ENCODE measurements at places on chromosomes 12 and 14.

- DNase-seq = no peak
Observed at GRCh38 chr12:28242496-28243309, 52.4 kb downstream of the CCDC91 start.

GRCh38 chr14:69769623-69770022 lies 2.7 kb downstream of the SRSF5 start:
- no peak for DNase-seq

GRCh38 chr12:20463913-20464524 lies 95.7 kb downstream of the PDE3A start:
- DNase-seq = no peak

GRCh38 chr14:59280961-59281360 lies 92.5 kb downstream of the DAAM1 start:
- no peak for DNase-seq

DNA sequence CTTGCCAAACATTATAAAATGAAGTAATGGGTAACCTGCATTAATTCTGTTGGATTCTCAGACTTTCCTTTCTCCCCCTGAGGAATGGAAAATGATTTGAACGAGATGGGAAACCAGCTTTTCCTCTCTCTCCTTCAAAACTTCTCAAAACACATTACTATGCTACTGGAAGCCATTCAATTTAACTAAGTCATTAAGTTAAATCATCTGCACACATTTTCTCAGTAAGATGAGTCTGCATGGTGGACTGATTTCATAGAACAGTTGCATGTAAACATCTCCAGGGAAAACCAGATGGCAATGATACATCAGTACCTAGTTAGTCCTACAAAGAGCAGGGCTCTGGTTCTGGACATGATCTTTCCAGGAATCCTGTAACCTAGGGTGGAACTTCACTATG lies 59.9 kb downstream of the BMP4 start:
- no peak for DNase-seq

- no peak for DNase-seq
Observed at GRCh38 chr12:10720974-10721650, 2.0 kb downstream of the YBX3 start.

- DNase-seq = no peak
Observed at GRCh38 chr14:80465546-80466220, 254.4 kb upstream of the DIO2 start.

- DNase-seq = no peak
Observed at GRCh38 chr12:106282457-106283097, 20.0 kb upstream of the TCP11L2 start.

DNA sequence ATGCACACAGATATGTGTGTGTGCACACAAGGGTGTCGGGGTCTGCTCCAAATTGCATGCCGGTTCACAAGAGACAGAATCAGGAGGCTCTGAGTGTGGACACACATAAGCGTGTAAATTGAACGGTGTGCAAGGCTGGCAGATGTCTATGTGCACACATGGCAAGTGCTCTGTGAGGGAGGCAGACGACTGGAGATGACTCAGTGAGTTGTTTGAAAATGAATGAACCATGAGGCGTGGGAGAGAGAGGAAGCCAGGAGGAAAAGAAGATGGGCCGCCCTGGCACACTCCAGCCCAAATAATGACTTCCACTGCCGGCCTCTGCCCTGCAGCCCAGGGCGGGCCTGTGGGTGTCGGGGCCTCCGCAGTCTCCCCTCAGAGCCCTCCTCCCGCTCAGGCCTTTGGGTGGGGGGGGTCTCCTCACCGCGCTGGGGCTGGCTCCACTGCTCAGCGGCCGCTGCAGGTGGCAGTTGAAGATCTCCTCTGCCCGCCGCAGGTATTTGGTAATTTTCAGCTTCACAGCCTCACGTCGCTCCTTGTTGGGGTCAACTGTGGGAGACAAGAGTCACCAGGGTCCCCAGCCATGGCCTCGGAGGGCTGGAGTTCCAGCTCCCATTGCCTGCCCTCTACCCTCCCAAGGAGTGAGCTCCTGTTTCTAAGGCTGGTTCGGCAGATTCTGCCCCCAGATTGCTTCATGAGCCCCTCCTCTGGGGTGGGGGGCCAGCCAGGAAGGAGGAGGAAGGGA lies 3.5 kb downstream of the RPS6KL1 start:
- no peak for DNase-seq

DNA sequence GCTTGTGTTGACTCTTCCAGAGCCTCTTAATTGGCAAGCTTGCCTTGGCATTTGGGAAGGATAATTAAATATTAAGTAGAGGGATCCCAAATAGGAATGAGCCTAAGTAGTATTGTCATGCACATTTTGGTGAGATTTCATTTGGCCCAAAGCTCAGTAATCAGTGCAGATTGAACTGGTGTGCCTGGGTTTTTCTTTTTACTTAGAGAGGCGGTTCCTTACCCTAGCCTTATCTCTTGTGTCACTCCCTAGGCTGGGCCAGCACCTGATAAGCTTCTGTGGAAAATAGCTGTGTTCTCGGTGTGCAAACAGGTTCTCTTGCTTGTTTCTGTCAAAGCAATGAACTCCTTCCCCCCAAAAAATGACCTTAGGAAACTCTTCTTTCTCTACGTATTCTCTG lies 9.3 kb upstream of the B4GALNT3 start:
- no peak for DNase-seq

DNA sequence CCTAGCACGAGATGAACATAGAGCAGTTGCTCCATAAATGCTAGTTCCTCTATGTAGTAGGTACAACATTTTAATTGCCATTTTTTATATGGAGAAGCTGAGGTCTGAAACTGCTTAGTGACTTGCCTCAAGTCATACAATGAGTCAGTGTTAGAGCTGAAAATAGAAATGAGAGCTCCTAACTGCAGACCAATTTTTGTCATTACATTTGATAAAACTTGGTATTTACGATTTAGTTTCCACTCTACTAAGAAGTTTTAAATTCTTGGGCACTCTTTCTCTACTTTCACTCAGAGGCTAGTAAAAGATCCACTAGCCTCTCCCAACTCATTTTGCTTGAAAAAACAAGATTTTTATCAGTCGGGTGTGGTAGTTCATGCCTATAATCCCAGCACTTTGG lies 8.1 kb upstream of the TMED10 start:
- no peak for DNase-seq

DNA sequence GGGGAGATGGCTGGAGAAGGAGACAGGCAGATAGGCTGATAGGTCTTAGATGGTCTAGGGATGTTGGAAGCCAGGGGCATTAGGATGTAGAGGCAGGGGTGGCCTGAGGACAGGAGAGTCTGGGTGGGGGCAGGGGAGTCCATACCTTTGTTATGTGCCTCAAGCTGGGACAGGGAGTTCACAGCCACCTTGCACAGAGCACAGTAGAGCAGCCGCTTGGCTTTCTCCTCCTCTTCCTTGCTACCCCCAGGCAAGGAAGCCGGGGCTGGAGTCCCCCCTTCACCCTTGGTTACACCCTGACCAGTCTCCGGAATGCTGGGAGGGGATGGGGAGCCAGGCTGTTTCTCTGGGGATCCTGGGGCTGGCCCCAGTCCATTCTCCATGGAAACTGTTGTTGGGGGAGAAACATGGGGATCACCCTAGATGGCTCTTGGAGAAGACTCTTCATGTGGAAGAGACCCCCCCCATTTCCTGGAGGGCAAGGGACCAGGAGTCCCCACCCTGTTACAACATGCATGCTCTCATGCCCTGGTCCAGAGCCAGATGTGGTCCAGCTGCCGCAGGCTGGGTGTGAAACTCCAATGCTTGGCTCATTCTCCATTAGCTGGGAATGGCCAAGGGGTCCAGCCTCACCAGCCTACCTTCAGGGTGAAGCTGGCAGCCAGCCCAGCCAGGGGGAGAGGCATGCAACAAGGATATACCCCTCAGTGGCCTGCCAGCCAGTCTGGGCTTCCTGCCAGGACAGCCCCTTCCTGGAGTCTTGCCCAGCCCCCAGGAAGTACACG lies 7.2 kb upstream of the GPR84 start:
- no peak for DNase-seq

DNA sequence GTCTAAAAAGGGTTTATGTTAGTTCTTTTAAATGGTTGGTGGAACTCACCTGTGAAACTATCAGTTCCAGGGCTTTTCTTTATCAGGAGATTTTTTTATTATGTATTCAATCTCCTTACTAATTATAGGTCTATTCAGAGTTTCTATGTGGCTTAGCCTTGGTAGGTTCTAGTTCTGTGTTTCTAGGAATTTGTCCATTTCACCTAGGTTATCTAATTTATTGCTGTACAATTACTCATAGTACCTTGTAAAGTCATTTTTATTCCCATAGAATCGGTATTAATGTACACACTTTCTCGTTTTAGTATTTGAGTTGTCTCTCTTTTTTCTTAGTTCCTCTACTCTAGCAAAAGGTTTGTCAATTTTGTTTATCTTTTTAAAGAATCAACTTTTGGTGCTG lies 59.0 kb downstream of the BORCS5 start:
- DNase-seq = no peak

DNA sequence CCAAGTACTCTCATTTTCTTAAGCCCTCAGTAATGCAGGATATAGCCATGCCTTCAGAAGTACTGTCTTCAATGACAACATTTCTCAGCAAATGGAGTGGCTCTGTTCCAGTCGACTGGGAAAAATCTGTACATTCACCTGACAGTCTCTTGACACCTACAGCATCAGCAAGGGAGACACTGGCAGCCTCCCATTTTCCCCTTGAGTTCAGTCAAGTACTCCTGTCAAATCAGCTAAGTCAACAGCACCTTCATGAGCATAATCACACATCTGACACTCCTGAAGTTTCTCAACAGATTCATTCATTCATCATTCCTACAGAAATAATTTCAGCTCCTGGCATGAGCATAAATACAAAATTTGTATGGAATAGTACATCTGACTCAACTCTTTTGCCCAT lies 46.1 kb downstream of the INTS13 start:
- DNase-seq = no peak

GRCh38 chr14:99067927-99068326 lies 204.1 kb downstream of the BCL11B start:
- DNase-seq = no peak

DNA sequence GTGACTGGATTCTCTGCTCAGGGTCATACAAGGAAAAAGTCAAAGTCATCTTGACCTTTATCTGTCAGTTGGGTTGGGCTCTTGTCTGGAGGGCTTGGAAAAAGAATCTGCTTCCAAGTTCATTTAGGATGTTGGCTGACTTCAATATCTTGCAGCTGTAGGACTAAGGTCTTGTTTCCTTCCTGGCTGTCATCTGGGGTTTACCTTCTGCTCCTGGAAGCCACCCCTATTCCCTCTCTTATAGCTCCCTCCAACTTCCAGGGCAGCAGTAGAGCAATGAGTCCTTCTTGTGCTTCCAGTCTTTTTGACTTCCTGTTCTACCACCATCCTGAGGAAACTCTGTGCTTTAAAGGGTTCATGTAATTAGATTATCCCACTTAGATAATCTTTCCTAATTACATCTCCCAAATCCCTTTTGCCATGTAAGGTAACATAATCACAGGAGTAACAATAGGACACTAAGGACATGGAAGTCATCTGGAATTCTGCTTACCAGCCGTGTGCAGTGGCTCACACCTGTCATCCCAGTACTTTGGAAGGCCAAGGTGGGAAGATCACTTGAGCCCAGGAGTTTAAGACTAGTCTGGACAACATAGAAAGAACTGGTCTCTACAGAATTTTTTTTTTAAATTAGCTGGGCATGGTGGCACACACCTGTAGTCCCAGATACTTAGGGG lies 170.7 kb upstream of the KITLG start:
- no peak for DNase-seq

DNA sequence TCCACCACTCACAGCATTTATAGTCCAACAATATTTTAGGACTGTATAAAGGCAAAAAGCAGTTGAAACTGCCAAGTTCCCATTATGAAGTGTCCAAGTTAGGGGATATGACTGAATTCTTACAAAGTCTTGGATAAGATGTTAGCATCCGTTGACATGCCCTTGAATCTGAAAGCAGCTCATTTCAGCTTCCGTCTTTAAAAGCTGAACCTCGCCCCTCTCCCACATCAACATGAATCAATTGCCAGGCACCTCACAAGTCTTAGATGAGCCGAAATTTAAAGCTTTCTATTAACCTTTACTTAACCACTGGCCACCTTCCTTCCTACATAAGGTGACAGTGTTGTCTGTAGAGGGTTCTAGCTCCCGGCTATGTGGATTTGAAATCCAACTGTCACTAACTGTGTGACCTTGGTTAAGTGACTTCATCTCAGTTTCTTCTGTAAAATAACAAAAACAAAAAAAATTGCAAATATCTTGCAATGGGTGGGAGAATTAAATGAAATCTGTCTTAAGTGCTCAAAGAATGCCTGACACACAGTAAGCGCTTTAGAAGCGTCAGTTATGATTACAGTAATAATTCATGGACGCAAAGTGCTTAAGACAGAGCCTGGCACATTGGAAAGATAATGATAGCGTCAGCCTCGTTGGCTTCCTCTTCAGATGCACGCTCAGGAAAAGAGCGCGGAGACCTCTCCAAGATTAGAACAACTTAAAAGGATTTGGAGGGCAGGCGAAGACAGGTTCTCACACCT lies 1.2 kb downstream of the PPP1CC start:
- DNase-seq = no peak

DNA sequence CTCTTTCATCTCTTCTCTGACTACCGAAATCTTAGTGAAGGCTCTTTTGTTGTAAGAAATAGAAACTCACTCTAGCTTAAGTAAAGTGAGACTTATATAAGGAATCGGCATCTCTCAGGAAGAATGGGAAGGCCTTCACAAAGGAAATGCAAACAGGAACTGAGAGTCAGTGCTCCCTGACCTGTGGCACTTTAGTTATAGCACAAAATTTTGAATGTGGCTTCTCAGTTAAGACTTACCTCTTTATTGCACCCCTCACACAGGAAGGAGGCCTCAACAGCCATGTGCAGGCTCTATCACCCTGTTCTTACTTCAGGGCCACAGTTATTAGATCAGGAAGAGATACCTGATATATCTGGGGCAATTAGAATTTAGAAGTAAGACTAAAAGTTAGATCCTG lies 224.7 kb upstream of the EGLN3 start:
- DNase-seq = no peak
